Upper lobe of left lung (tissue), 6 donors: ENCODE measurements at places on chromosomes 7 and 10.

DNA sequence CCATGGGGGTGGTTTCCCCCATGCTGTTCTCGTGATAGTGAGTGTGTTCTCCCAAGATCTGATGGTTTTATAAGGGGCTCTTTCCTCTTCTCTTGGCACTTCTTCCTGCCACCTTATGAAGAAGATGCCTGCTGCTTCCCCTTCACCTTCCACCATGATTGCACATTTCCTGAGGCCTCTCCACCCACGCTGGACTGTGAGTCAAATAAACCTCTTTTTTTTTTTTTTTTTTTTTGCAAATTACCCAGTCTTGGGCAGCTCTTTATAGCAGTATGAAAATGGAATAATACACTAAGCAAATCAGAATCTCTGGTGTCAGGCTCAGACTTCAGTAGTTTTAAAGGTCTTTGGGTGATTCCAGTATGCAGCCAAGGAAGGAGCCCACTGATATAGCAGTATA is 28.2 kb downstream of the TAS2R41 start:
- H3K36me3 ChIP-seq = no peaks in the 10 kb centered on the region
- DNase-seq = no peak
- no peaks in the 10 kb centered on the region for H3K4me1 ChIP-seq

GRCh38 chr7:4840079-4840501 is 21.7 kb downstream of the PAPOLB start:
- H3K4me3 ChIP-seq = no peak overlapping the region
- no peaks in the 10 kb centered on the region for H3K36me3 ChIP-seq
- no peaks in the 10 kb centered on the region for H3K4me1 ChIP-seq
- H3K27me3 ChIP-seq = no peaks in the 10 kb centered on the region

DNA sequence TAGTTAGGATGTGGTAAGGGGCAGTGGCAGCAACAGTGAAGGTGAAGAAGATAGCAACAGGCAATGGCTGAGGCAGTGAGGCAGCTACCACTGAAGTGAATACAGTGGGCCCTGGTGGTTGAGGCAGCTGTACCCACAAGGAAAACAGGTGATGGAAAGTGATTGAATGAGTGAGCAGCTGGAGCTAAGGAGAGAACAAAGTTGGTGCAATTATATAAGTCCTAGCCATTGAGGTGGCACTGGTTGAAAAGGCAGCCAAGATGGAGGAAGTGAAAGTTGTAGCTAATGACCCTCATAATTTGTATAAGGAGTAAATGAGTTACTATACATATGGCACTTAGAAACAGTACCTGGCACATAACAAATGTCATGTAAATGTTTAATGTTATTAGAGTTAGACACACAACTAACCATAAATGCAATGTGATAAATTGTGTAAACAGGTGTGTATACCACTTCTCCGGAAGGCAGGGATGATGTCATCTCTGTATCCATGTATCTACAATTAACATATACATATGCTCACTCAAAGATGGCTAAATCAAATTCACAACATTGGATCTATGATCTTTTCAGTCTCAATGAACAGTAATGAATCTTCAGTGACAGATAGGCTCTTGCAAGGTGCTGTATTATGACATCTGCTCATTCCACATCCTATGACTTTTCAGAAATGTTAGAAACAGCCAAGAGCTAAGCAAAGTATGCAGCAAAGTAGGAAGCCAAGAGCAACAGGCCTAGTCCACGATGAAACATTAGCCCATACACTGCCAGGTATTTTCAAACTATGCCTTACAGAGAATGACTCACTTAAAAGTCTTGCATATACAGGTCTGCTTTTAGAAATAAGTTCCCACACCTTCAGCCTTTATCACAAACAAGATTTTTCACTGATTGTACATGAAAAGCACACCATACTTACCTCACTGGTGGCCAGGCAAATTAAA is 10.7 kb downstream of the XPNPEP1 start:
- H3K27me3 ChIP-seq = no peaks in the 10 kb centered on the region
- no peak overlapping the region for H3K27ac ChIP-seq
- peaks cover 10% of the 10 kb centered on the region for H3K4me1 ChIP-seq
- H3K36me3 ChIP-seq = peaks cover 6% of the 10 kb centered on the region
- no peak for DNase-seq

- H3K36me3 ChIP-seq = no peaks in the 10 kb centered on the region
- peak within 1 kb of the TSS; percentile 51 for H3K4me3 ChIP-seq
- H3K27ac ChIP-seq = peak within 1 kb of the TSS; percentile 90
- H3K27me3 ChIP-seq = no peaks in the 10 kb centered on the region
- peak; percentile 90 for DNase-seq
Measured at GRCh38 chr7:73830681-73831583, at the start of gene CLDN4. Gene CLDN4 (plus strand): TSS chr7:73830996. CDS start chr7:73831202, 206 bp downstream.

DNA sequence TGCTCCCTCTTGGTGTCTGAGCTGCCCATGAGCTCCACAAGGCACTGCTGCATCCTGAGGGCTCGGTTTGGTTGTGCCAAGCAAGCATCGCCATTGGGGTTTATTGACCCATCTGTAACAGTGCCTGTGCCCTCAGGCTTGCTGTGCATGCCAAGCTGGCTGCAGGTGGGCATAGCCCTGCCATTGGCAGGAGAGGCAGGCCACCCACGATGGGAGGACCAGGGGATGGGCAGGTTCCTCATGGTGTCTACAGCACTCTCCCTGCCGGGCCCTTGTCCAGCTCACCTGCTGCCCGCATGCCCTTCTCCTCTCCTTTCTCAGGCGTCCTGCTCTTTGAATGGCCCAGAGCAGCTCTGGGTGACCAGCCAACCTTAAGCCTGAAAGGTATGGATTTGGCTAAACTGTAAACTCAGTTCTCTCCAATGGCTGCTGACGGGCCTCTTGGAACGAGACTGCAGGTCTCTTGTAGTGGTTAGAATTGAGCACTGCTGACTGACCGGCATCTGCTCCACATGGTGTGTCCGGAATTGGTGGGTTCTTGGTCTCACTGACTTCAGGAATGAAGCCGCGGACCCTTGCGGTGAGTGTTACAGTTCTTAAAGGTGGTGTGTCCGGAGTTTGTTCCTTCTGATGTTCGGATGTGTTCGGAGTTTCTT is 17.6 kb downstream of the AKR1E2 start:
- no peaks in the 10 kb centered on the region for H3K36me3 ChIP-seq
- DNase-seq = no peak
- no peak overlapping the region for H3K4me3 ChIP-seq
- no peak overlapping the region for H3K27ac ChIP-seq

- H3K36me3 ChIP-seq = no peaks in the 10 kb centered on the region
- H3K4me3 ChIP-seq = no peak overlapping the region
Measured at GRCh38 chr10:27285093-27285492, 44.5 kb upstream of the ACBD5 start.

GRCh38 chr7:17493446-17493845 is 195.0 kb downstream of the AHR start:
- no peak overlapping the region for H3K4me3 ChIP-seq
- H3K27me3 ChIP-seq = no peaks in the 10 kb centered on the region
- H3K27ac ChIP-seq = no peak overlapping the region
- no peak for DNase-seq
- no peaks in the 10 kb centered on the region for H3K36me3 ChIP-seq

- peak; percentile 60 for DNase-seq
- peaks cover 40% of the 10 kb centered on the region for H3K4me1 ChIP-seq
- no peaks in the 10 kb centered on the region for H3K27me3 ChIP-seq
- H3K27ac ChIP-seq = peak overlapping the region; percentile 82
- H3K36me3 ChIP-seq = no peaks in the 10 kb centered on the region
Measured at GRCh38 chr7:30814700-30815387, 43.6 kb downstream of the MINDY4 start.

- H3K4me3 ChIP-seq = peak overlapping the region; percentile 73
- H3K4me1 ChIP-seq = peaks cover 49% of the 10 kb centered on the region
- no peak for DNase-seq
- no peaks in the 10 kb centered on the region for H3K27me3 ChIP-seq
- H3K27ac ChIP-seq = peak overlapping the region; percentile 100
Measured at GRCh38 chr10:30433306-30433729, 666 bp upstream of the MAP3K8 start.

DNA sequence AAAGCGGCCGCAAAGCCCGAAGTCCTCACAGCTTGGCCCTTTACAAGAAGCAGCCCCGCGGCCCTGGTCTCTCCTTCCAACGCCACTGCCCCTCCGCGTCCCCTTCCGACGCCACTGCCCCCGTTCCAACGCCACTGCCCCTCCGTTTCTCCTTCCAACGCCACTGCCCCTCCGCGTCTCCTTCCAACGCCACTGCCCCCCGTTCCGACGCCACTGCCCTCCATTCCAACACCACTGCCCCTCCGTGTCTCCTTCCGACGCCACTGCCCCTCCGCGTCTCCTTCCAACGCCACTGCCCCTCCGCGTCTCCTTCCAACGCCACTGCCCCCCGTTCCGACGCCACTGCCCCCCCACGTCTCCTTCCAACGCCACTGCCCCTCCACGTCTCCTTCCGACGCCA is 33.1 kb downstream of the AP5Z1 start:
- H3K36me3 ChIP-seq = no peaks in the 10 kb centered on the region
- H3K4me1 ChIP-seq = no peaks in the 10 kb centered on the region
- DNase-seq = no peak
- H3K4me3 ChIP-seq = no peak overlapping the region
- peak overlapping the region; percentile 42 for H3K27ac ChIP-seq

DNA sequence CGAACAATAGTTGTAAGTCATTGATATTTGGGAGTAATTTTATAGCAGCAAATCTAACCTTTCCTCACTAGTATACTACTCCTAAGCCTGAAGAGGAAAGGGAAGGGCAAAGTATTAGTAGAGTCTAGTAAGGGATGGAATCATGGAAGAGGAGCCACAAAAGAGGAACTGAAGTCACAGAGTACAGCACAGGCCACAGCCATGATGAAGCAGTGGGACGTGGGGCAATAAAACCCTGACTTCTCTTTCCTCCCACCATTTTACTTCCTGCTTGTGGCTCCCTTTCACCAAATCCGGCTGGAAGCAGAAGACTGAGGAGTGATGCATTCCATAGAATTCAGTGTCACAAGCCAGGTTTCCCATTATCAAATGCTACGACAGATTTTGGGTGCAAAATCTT is 58.7 kb downstream of the CABCOCO1 start:
- H3K4me3 ChIP-seq = no peak overlapping the region
- H3K4me1 ChIP-seq = no peaks in the 10 kb centered on the region
- no peaks in the 10 kb centered on the region for H3K27me3 ChIP-seq
- no peak overlapping the region for H3K27ac ChIP-seq
- no peak for DNase-seq

GRCh38 chr10:110105873-110106272 is 98.1 kb downstream of the ADD3 start:
- no peaks in the 10 kb centered on the region for H3K4me1 ChIP-seq
- H3K36me3 ChIP-seq = peaks cover 18% of the 10 kb centered on the region
- no peak for DNase-seq
- H3K27me3 ChIP-seq = no peaks in the 10 kb centered on the region

DNA sequence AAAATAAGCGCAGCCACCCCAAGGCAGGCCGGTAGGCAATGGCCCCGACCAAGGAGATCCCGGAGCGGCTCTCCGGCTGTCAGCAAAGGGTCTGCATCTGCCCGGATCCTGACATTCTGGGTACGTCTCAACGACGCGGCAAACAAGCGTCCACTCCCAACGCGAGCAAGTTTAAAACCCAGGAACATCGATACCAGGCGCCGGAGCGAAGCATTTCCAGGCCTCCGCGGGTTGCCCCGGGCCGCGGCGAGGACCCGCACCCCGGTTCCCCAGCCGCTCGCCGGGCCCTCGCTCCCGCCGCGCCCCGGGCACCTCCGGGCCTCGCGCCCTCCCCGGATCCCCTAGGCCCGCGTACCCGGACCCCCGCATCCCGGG is 453 bp downstream of the URGCP start:
- H3K4me3 ChIP-seq = peak overlapping the region; percentile 79
- H3K4me1 ChIP-seq = peaks cover 32% of the 10 kb centered on the region
- H3K36me3 ChIP-seq = no peaks in the 10 kb centered on the region
- H3K27me3 ChIP-seq = no peaks in the 10 kb centered on the region
- H3K27ac ChIP-seq = peak overlapping the region; percentile 95

DNA sequence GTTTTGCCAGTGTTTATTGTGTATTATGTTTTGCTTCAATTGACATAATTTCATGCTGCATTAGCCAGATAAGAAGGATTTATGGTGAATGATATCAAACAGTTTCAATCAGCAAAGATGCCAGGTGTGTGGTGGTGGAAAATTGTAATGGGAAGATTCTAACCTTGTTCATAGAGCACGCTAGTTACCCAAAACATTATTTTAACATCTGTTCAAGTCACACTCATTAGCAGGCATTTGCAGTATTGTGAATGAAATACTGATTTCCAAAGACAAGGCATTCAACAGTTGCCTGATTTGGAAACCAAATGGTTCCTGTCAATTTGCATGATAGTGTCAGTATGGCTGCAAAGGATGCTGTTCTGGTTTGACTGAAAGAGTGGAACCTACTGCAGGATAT is 129.7 kb downstream of the EPC1 start:
- no peak overlapping the region for H3K27ac ChIP-seq
- no peaks in the 10 kb centered on the region for H3K27me3 ChIP-seq
- no peaks in the 10 kb centered on the region for H3K36me3 ChIP-seq
- H3K4me3 ChIP-seq = no peak overlapping the region
- DNase-seq = no peak

GRCh38 chr10:69344591-69345252 is 66.4 kb downstream of the HK1 start:
- DNase-seq = no peak
- H3K4me1 ChIP-seq = peaks cover 72% of the 10 kb centered on the region
- no peaks in the 10 kb centered on the region for H3K27me3 ChIP-seq
- no peak overlapping the region for H3K27ac ChIP-seq
- H3K36me3 ChIP-seq = peaks cover 5% of the 10 kb centered on the region
- H3K4me3 ChIP-seq = no peak overlapping the region

DNA sequence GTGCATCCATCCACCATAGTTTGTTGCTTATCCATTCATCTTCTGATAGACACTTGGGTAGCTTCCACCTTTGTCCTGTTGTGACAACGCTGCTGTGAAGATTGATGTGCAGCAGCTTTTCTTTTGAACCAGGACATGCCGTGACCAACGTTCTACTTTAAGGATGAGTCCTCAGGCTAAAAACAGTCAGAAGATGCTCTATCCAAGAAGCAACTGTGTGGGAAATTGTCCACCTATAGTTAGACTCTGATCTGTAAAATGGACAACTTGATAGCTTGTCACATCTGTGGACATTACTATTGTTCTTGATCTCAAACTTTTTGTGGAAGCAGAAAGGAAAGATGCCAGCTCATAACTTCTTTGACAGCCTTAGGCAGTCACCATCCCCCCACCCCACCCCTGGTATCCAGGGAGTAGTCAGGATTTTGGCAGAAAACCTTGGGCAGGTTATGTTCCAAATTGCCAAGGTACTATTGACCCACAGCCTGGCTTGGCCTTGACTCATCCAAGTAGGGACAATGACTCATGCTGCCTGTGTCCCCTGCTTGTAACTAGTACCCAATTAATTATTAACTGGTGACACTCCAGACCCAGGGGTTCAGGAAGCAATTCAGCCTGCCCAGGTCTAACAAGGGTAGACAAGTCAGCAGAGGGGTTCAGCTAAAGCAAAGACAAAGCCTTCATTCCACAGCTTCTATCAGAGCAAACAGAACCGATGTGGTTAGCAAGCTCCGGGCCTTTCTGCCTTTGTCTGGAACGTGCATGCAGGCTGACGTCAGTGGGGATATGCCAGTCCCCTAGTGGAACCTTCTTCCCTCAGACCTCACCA is 99.6 kb upstream of the ANLN start:
- no peaks in the 10 kb centered on the region for H3K27me3 ChIP-seq
- H3K4me3 ChIP-seq = no peak overlapping the region
- no peaks in the 10 kb centered on the region for H3K36me3 ChIP-seq
- H3K27ac ChIP-seq = no peak overlapping the region

- H3K4me1 ChIP-seq = no peaks in the 10 kb centered on the region
- H3K27me3 ChIP-seq = no peaks in the 10 kb centered on the region
- H3K27ac ChIP-seq = no peak overlapping the region
- no peak overlapping the region for H3K4me3 ChIP-seq
- DNase-seq = no peak
Measured at GRCh38 chr7:43384616-43385308, 198.1 kb upstream of the STK17A start.
